Naive thymus-derived CD8-positive, alpha-beta T cell (primary cell): ENCODE measurements at places on chromosomes 11 and 22. TPM values are rescaled to one million over a fixed set of nuclear protein-coding genes. Genes with fewer than 3 reads are reported as not detected.

OR10A2 gene
- total RNA-seq: not detected

DNA sequence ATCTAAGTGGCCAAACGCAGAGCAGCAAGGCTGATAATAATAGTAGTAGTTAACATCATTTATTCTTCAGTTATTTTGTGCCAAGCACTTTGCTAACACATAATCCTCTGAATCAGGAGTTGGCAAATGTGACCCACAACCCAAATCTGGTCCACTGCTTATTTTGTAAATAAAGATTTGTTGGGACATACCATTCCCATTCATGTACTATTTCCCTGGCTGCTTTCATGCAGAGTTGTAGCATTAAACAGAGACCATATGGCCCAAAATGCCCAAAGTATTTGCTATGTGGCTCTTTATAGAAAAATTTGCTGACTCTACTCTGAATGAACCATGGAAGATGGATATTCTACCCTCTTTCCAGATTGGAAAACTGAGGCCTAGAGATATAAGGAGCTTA, 50.3 kb downstream of the COMMD9 start:
- no peak for DNase-seq

DNA sequence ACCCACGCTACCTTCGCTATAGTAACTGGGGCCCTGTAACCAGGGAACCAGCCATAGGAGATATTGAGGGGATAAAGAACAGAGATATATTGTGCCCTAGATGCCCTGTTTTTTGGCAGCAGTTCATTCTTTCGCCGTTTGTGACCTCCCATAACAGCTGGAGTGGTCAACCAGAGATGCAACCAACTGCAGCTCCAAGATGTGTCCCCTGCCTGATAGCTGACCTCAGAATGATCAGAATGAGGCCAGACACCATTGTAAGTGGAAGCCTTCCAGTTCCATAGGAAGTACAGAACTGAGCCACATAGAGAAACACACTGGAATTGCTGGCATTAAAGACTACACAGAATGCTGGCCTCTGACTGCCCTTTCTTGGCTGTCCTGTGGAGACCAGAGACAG, 39.2 kb downstream of the P4HA3 start:
- no peak for DNase-seq

CYB5R3 gene
- total RNA-seq: 36.5 TPM

DNA sequence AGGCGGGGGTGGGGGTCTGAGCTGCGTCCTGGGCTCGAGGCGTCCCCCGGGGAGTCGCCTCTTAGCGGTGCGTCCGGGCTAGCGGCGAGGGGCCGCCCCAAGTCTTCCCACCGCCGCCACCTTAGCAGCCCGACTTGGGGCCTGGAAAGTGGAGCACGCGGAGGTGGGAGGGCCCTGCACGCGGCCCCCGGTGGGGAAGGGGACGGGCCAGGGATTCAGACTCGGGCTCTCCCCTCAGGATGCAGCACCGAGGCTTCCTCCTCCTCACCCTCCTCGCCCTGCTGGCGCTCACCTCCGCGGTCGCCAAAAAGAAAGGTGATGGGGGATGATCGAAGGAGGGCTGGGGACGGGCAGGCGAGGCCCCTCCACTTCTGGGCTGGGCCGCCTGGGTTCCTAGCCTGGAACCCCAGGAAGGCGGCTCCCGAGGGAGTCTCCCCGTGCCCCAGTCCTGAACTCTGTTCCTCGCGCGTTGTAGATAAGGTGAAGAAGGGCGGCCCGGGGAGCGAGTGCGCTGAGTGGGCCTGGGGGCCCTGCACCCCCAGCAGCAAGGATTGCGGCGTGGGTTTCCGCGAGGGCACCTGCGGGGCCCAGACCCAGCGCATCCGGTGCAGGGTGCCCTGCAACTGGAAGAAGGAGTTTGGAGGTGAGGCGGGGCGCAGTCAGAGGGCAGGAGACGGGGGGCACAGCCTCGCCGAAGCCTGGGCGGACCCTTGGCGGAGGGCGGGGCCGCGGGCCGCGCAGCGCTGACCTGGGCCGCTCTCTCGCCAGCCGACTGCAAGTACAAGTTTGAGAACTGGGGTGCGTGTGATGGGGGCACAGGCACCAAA, 563 bp downstream of the MDK start:
- DNase-seq: no peak

DNA sequence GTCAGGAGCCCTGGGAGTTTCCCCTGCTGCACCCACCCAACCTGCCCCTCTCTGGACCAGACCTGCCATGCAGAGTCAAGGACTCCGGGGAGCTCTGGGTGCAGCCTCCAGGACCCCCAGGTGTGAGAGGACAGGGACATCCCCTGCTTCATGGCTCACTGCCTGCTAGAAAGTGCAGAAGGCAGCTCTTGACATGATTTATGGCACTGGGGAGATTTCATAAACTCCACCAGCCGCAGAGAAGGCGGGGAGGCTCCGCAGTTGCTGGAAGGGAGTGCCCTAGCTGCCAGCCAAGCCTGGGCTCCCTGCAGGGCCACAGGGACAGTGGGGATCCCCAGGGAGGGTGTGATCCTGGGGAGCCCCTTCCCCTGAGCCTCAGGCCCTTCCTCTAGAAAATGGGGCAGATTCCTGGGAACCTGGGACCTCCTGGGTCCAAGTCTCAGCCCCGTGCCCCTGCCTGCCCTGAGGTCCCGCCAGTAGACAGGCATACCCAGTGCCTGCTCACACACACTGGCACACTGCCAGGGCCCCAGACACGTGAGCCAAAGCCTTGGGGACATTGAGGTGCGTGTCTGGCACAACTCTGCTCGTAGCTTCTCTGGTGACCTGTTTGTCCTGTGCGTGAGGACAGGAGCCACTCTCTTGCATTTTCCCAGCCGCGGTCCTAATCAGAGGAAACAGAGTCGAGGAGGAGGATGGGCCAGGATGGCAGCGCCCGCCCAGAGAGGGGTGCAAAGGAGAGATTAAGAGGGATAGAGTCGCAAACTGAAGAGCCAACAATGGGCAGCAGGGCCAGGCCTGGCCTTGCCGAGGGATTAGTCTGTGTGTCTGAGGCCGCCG, 13.8 kb downstream of the CABP7 start:
- DNase-seq: no peak

DNA sequence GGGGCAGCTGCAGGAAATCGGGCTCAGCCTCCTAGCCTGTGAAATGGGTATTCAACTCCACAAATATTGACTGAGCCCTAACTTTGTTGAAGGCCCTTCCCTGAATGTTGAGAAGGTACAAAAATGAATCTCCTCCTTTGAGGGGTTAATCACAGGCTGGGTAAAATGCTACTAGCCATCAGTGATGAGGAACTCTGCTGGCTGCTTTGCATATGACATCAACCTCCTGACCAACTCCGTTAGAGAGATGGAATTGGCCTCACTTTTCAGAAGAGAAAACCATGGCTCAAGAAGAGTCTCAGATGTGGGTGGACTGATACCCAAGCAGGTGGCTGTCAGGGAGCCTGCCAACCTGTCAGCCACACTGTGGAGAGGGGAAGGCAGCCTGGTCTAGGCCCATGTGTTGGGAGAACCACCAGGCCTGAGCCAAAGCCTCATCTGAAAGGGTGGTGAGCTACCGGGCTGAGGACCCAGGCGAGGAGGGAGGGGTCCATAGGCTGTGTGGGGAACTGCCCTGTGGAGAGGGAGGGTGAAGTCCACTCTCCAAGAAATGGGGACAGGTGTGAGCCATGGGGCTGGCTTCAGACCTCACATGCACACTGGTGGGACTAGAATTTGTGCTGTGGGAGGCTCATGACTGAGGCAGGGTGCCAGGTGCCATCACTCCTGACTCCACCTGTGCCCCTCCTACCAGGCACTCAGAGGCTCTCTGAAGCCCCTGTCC, 11.8 kb downstream of the CDCA5 start:
- DNase-seq: no peak

GRCh38 chr11:1219446-1219833, 3.4 kb upstream of the MUC5B start:
- peak; percentile 4 for DNase-seq

- DNase-seq: no peak
These were observed 47.1 kb upstream of the CCND1 start for GRCh38 chr11:69593851-69594250.

GRCh38 chr11:114279792-114280546, 16.2 kb upstream of the NNMT start:
- no peak for DNase-seq

OMP gene
- total RNA-seq: 1.1 TPM

DNA sequence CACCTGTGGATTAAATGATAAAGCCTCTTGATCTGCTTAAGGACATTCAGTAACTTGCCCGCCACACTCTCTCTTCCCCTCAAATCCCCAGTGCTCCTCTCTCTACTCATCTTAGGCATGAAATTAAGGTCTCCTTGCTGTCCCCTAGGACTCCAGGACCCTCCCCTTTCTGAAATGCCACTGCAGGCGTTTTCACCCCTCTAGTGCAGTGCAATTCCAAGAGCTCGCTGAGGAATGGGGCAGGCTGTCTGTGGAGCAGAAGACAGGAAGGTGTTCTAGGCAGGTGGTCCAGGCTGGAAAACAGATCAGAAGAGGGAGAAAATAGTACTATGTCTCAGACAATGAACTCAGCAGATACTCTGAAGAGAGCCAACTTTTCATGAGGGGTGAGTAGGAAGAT, 55.8 kb upstream of the ARHGAP42 start:
- DNase-seq: no peak

C11orf21 gene
- 115 TPM for total RNA-seq

KRTAP5-2 gene
- not detected for total RNA-seq

DNA sequence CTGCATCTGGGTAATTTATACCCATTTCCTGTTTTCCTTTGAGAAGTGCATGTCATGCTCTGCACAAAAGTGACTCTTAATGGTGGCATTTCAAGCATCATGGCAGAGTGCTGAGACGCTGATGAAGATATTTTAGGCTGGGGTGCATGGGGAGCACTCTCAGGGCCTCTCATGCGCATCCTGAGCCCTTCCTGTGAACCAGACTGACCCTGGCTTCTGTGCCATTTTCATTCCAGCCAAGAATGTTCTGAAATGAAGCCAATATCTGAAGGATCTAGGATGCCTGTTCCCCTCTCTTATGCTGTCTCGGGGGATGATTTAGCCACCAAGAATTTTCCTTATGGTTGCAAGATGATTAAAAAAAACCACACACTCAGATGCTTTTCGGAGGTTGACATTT, 61.5 kb downstream of the MIAT start:
- no peak for DNase-seq

MFRP gene
- not detected for total RNA-seq

DNA sequence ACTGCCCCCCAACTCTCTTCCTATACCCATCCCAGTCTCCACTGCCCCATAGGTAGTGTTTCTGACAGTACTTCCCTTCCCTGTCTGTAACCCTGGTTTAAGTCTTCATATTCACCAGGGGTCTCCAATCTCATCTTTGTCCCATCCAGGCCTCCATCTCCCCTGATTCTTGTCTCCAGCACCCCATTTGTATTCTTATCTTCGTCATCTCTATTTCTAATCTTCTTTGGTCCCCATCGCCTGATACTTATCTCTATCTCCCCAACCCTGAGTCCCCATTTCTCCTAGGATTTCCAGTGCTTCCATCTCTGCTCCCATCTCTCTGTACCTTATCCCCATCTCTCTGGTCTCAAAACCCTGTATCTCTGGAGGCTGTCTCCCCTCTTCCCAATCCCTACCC, 1.8 kb downstream of the PHOX2A start:
- DNase-seq: no peak

- DNase-seq: no peak
These were observed 247.1 kb downstream of the C11orf87 start for GRCh38 chr11:109668973-109669634.

CDCA5 gene
- total RNA-seq: 0.60 TPM

SMC1B gene
- 0.16 TPM for total RNA-seq

GRCh38 chr11:74691755-74692154, 39.5 kb downstream of the CHRDL2 start:
- DNase-seq: no peak
